Activated naive CD4-positive, alpha-beta T cell treated with anti-CD3 and anti-CD28 coated beads, Interleukin-2, amount 10 ng/mL, durations not matched to agents 7 days and 5 days (primary cell): ENCODE measurements at places on chromosomes 16 and 17.

DNA sequence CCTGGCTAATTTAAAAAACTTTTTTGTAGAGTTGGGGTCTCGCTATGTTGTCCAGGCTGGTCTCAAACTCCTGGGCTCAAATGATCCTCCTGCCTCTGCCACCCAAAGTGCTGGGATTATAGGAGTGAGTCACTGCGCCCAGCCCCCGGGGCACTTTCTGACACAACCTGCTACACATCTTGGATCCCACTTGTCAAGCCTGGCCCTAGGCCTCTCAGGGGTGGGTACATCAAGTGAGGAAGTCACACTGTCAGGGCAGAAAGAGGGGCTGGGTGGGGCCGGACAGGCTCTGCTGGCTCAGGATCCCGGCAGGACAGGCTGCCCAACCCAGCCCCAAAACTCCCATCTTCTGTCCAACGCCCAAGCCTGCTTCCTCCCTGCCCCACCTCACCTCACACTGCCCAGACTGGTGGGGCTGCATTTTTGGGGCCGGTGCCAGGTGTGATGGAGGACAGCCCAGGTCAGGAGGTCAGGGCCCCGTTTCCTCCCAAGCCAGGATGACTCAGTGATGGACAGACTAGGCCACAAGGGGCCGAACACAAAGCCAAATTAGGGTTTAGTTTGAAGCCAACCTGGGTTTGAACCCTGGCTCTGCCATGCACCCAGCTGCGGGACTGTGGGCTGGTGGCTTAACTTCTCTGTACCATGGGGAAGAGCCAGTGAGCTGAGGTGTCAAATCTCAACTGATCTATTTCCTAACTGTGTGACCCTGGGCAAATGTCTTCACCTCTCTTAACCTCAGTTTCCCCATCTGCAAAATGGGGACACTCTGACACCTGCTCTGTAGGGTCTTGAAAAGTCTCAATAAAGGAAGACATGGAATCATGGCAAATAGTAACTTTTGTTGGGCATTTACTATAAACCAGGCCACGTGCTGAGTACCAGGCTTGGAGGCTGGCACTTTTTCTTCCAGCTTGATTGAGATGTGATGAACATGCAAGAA is 8.9 kb upstream of the PPL start:
- no peak for DNase-seq

GRCh38 chr16:77788181-77789084 is at the start of gene VAT1L:
VAT1L (plus strand) TSS chr16:77788564; CDS start chr16:77788683, 119 bp downstream.
- DNase-seq: no peak

DNA sequence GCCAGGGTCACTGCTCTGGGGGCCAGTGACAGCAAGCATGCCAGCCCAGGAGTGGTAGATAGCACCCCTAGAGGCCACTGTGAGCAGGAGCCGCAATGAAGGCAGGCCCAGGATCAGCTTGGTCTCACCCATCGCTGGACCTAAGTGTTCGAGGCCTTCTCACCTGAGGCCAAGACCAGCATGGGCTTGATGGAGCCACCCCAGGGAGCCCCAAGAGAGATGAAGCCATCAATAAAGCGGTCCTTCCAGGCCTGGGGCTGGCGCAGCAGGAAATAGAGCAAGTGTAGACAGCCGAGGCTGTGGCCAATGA is 1.8 kb downstream of the LCAT start:
- peak; percentile 56 for DNase-seq

GRCh38 chr17:56679115-56679776 is 85.7 kb downstream of the NOG start:
- DNase-seq: no peak

DNA sequence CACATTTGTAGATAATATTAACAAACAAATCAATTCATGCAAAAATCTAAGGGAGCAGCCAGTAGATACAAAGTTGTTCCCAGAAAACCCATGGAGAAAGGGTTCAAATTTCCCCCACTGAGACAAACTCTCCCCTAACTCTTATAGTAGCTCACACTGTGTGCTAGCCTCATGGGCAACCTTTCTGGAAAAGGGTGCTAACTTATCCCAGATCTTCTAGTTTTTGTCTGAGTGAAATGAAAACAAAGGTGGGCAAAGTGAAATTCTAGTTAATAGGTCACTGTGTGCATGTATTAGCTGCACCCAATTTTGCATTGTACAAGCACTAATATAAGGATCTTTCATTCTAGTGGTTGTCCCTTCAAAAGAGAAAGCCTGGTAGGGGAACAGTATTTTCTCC is 9.9 kb upstream of the USP32 start:
- DNase-seq: no peak

GRCh38 chr16:48330189-48330840 is 54.9 kb downstream of the SIAH1 start:
- DNase-seq: no peak

DNA sequence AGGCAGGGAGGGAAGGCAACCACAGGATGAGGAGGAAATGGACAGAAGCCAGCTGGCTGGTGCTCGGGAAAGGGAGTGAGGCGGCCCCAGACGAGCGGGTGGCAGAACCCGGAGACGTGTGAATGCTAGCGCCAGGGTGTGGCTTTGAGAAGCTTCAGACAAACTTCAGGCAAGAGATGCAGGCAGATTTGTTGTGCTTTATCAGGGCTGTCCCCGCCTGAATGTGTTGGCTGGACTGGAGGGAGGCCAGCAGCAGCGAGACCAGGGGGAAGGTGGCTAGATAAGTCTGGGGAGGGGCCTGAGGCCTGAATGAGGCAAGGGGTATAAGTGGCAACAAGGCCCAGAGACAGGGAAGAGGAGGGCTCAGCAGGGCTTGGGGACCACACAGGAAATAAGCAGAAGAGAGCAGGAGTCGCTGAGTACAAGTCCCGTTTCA is 22.0 kb downstream of the CAMKK1 start:
- DNase-seq: no peak

DNA sequence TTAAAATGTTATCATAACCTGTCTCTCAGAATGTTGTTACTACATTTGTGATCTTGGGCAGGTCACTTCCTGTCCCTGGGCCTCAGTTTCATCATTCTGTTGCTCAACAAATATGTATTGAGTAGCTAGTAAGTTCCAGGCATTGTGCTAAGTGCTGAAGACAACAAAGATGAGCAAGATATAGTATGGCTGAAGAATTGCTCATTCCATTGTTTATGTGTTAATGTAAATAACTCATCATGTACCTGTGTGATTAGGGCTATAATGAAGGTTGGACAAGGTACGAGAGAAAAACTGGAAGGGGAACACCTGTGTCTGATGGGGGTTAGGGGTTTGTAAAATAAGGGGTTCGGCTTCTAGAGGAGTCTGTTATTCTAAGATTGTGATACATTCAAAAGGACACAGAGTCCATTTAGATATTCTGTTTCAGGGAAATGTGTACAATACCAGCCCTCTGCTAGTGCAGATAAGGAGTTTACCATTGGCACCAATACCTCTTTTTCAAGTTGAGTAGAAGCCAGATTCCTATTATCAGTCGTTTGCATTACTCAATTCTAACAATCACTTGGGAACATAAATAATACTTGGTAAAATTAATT is 20.0 kb downstream of the TUBG1 start:
- no peak for DNase-seq

DNA sequence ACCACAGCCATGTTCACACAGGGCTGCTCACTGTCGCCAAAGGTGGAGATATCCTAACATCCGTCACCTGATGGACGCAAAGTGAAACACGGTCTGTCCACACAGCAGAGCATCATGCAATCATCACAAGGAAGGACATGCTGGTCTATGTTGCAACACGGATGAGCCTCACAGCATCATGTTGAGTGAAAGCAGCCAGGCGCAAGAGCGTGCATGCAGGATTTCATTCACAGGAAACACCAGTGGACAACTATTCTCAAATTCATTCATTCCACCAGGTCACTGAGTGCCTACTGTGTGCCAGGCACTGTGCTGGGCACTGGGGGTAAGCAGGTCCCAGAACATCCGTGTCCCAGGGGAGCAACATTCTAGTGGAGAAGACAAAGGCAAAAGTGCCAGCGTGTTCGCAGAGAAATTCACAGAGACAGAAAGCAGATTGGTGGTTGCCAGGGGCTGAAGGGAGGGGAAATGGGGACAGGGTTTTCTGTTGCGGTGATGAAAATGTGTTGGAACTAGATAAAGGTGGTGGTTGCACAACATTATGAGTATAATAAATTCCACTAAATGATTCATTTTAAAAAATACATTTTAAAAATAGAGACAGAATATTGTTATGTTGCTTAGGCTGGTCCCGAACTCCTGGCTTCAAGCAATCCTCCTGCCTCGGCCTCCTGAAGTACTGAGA is 22.7 kb upstream of the KCNJ12 start:
- no peak for DNase-seq

GRCh38 chr16:83244057-83244456 is 563.7 kb upstream of the HSBP1 start:
- DNase-seq: no peak

DNA sequence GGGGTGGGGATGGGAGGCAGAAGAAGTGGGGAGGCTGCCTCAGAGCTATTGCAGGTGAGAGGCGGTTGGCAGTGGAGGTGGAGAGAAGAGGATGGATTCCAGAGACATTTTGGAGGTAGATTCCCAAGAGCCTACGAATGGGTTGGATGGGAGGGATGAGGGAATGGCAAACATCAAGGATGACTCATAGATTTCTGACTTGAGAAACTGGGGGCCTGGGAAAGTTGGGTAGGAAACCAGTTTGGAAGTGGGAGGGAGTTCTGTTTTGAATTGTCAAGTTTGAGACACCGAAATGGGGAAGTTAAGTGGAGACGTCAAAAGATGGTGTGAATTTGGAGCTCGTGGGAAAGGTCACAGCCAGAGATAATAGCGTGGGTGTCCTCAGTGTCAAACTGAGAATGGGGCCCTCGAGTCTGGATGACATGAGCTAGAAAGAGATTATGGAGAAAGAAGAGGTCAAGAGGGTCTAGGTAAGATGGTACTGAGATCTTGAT is 6.2 kb upstream of the CYLD start:
- no peak for DNase-seq

DNA sequence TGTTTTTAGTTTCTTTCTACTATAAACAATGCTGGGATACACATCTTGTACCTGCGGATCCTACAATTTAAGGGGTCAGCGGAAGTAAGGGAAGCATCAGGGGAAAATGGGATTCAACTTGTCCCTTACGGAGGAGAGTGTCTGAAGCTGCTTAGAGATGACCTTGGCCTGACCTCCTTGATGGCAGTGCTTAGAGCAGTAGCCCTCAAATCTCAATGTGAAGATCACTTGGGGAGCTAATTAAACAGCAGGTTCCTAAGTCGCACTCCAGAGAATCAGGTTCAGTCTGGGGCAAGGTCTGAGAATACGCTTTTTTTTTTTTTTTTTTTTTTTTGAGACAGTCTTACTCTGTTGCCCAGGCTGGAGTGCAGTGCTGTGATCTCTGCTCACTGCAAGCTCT is 9.6 kb upstream of the METTL16 start:
- DNase-seq: no peak

GRCh38 chr16:8673611-8674412 is 605 bp upstream of the ABAT start:
- no peak for DNase-seq

DNA sequence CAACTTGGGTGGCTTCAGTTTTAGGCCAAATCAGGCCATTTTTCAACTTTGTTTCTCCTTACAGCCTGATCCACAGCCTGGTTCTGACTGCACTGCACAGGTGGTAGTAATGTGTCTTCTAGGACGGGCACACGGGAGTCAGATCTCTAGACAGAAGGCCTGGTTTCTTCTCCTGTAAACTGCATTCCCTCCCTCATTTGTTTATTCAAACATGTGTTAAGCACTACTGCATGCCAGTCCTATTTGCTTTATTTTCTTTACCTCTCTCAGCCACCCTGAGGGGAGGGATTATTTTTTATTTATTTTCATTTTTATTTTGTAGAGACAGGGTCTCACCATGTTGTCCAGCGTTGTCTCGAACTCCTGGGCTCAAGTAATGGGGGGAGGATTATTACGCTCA is 6.3 kb upstream of the KSR1 start:
- DNase-seq: no peak

DNA sequence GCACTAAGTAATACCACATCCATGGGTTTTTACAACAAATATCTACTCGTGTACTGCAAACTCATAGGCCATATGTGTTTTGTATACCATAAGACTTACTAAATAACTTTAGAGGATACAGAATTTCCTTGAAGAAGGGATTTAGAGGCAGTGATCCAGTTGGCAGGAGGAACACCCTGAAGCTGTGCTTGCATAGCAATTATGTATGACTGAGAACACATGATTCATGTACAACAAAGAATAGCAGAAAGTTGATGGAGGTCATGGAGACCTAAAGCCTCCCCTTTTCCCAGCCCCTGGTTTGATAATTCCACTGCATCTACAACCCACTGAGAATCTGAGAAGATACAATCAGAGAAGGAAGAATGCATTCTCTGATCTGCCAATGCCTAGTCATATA is 83.8 kb upstream of the PMFBP1 start:
- DNase-seq: no peak

GRCh38 chr17:78058001-78058400 is 70.6 kb downstream of the TMC6 start:
- no peak for DNase-seq

- DNase-seq: no peak
These were observed 727.9 kb upstream of the SOX9 start for GRCh38 chr17:71392715-71393567.

DNA sequence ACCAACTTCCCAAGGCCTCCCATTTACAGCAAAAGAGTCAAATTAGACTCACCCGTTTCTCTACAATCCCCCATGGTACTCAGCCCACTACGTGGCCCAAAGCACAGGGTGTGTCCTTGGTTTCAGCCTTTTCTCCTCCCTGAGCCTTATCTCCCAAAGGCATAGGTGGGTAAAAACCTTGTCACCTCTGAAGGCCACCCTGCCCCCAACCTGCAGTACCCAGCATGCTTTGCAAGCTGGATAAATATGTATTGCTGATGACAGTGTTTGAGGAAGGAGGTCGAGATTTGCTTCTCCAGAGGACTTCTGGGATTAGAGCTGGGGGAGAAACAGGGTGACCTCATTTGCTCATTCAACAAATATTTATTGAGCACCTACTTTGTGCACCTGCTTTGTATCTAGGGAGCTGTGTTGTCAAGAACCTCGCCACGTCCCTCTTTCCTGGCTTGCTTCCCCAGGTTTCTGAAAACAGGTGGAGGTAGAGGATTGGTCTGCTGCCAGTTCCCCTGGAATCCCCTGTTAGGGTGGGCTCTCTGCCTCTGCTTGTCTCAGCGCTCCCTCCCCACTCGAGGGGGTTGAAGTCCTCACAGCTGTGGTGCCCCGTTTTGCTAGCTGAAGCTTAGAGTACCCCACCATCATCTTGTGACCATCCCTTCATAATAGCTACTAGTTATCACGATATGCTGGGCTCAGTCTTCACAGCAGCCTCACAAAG is 3.0 kb downstream of the LASP1 start:
- no peak for DNase-seq

DNA sequence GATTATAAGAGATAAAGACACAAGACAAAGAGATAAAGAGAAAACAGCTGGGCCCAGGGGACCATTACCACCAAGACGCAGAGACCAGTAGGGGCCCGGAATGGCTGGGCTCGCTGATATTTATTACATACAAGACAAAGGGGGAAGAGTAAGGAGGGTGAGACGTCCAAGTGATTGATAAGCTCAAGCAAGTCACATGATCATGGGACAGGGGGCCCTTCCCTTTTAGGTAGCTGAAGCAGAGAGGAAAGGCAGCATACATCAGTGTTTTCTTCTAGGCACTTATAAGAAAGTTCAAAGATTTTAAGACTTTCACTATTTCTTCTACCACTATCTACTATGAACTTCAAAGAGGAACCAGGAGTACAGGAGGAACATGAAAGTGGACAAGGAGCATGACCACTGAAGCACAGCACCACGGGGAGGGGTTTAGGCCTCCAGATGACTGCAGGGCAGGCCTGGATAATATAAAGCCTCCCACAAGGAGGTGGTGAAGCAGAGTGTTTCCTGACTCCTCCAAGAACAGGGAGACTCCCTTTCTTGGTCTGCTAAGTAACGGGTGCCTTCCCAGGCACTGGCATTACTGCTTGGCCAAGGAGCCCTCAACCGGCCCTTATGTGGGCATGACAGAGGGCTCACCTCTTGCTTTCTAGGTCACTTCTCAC is 63.9 kb upstream of the ARL4D start:
- no peak for DNase-seq
